Esophagus squamous epithelium (tissue), 5 donors: ENCODE measurements at places on chromosomes 16 and 17.

DNA sequence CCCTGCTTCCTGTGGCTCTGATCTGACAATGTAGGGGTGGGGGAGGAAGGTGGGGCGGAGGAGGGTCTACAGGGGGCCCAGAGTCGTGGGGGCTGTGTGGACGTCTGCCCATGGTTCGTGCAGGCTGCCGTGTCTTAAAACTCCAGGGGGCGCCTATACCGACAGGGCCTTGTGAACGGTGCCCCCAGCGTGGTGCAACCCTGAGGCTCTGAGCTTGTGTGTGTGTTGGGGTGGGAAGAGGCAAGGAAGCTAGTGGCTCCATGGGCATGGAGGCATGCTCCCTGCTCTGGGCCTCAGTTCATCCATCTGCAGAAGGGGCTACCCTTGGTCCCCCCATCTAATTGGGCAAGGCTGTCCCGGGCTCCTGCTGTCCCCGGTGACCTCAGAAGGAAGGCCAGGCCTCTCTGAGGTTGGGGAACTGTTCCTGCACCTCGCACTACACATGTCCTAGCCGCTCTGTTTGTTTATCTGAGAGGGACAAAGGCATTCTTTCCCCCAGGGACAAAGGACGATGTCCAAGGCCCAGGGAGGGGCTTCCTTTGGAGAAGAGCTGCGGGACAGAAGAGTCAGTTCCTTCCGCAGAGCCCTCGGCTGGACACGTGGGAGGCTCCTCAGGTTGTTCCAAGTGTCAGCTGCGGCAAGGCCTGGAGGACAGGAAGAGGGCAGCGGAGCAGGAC lies 13.5 kb downstream of the CA4 start:
- DNase-seq: no peak

GRCh38 chr16:79954921-79955705 lies 354.6 kb upstream of the MAF start:
- DNase-seq: no peak

DNA sequence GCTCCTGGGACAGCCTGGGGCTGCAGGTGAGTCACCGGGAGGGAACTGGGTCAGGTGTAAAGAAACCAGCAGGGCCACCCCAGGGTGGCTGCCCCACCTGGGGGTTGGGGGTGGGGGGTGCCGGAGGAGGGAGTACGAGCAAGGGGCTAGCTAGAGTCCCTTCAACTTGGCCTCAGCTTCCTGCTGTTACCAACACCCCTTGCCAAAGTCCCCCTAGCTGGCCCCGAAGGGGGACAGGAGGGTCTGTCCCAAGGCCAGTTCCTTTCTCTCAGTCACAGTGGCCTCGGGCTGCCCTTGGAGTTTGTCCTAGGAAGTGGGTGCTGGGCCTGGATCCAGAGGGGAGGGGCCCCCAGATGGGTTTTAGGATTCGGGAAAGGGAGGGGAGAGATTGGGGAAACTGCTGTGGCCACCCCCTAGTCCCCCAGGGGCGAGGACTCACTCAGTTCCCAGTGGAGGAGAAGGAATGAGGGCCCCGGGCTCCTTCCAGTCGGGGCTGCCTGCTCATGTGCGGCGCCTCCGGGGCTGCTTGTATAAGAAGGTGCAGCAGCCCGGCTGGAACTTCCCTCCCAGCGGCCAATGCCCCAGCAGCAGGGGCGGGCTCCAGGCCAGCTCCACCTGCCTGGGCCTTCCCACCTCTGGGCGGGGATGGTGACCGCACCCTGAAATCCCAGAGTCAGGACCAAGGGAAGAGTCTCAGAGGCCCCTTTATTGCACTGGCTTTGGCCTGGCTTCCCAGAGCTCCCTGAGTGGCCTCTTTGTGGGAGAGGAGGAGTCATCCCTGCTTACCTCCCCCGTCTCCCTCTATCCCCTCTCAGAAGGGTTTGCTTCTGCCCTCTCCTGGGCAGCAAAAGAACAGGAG lies 7.3 kb downstream of the ARHGAP27 start:
- no peak for DNase-seq

GRCh38 chr17:68595986-68596385 lies 5.2 kb downstream of the FAM20A start:
- DNase-seq: no peak

GRCh38 chr17:34126965-34127364 lies 128.1 kb upstream of the CCL2 start:
- DNase-seq: no peak

GRCh38 chr16:72142476-72142875 lies 29.5 kb downstream of the PMFBP1 start:
- DNase-seq: no peak

DNA sequence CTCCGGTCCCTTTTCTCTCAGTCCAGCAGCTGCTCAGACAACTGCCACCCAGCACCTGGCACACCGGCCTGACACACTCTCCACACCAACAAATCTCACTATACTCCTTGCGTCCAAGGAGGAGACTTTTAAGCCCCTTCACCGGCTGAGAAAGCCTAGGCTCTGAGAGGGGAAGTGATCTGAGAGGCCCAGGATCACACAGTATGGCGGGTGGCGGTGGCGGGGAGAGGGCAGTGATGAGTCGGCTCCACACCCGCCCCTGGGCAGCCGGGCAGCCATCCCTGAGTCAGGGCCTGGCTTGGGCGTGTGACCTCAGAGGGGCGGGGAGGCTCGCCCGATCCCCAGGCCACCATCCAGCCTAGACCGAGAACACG lies 569 bp downstream of the FLII start:
- DNase-seq: no peak

GRCh38 chr16:4093495-4094126 lies 22.6 kb downstream of the ADCY9 start:
- no peak for DNase-seq

- DNase-seq: no peak
Observed at GRCh38 chr16:30805056-30805369, 18.0 kb upstream of the ZNF629 start.

GRCh38 chr17:4247971-4248388 lies 15.8 kb downstream of the ANKFY1 start:
- no peak for DNase-seq

DNA sequence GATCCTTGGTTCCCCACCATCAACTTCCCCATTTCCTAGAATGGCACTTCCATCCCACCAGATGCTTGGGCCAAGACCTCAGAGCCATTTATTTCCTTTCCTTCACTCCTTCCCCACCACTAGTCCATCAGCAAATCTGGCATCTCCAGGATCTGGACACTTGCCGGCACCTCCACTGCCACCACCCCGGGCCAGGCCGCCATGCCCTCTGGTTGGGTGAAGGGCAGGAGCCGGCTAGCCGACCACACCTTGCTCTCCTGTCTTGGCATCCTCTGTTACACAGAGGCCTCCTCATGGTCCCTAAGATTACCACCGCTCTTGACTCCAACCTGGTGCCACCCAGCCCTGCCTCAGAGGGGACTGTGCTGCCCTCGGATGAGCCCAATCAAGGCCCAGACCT lies 104.5 kb downstream of the RMI2 start:
- DNase-seq: no peak

- DNase-seq: no peak
Observed at GRCh38 chr17:72305472-72305871, 184.7 kb downstream of the SOX9 start.

- no peak for DNase-seq
Observed at GRCh38 chr16:56614549-56614991, 6.2 kb downstream of the MT2A start.

DNA sequence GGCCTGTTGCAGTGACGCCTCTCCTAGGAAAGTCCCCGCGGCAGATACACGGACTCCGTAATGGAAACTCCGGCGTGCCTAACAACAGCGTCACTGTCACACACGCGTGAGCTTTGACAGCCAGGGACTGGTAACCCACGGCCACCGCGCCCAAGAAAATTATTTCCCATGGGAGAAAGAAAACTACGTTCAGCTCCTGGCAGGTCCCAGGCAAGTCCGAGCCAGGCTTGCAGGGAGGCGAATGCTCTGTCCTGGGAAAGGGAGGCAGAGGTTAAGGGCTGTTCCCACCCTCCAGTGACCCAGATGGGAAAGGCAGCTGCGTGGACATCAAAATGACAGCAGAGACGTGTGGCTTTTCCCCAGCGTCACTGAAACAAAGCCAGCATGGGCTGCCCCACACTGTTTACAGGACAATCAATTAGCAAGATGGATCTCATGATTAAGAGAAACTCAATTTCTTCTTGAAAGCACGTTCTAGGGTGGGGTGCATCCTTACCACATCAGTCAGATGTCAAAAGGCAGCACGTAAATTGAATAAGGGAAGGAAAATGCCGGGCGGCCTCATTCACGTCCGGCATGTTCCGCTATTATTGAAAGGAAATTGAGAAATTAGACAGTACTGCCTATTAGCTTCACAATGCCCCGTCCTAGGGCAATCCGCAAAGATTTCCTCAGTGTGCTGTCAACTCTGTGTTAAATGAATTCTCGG lies 82.5 kb downstream of the NXN start:
- no peak for DNase-seq

- DNase-seq: no peak
Observed at GRCh38 chr16:22162656-22163009, 327 bp downstream of the SDR42E2 start.

DNA sequence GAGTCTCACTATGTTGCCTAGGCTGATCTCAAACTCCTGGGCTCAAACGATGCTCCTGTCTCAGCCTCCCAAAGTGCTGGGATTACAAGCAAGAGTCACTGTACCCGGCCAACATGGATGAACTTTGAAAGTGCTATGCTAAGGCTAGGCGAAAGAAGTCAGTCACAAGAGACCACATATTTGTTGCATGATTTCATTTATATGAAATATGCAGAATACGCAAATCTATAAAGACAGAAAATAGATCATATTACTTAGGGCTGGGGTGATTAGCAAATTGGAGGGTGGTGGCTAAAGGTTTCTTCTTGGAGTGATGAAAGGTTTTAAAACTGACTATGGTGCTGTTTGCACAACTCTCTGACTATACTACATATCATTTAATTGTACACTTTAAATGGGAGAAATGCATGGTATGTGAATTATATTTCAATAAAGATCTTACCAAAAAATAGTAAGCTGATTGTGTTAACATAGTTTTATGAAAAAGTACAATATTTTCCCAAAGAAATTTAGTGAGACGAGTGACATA lies 1.2 kb upstream of the FLYWCH1 start:
- DNase-seq: no peak

DNA sequence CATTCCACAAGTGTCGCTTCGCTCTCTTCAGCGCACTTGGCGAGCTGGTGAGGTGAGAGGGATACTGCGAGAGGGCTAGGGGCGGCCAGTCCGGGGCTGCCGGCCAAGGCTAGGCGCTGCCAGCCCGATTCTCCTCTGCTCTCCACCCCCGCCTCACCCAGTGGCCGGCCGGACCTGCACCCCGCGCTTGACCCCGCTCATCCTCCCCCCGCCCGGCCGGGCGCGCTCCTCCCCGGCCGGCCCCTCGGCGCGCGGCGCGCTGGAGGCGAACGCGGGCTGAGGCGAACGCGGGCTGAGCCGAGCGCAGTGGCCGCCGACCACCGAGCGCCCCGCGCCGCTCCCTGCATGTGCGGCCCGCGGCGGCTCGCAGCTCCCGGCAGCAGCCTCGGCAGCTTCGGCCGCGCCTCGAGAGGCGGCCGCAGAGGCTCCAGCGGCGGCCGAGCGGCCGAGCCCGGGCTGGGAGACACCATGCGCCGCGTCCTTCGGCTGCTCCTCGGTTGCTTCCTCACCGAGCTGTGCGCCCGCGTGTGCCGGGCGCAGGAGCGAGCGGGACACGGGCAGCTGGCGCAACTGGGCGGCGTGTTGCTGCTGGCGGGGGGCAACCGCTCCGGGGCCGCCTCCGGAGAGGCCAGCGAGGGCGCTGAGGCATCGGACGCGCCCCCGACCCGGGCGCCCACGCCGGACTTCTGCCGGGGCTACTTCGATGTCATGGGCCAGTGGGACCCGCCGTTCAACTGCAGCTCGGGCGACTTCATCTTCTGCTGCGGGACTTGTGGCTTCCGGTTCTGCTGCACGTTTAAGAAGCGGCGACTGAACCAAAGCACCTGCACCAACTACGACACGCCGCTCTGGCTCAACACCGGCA lies at the start of gene SHISA9:
SHISA9 (plus strand) TSS at position 2 of the 865 bp plus-strand sequence.
- no peak for DNase-seq

DNA sequence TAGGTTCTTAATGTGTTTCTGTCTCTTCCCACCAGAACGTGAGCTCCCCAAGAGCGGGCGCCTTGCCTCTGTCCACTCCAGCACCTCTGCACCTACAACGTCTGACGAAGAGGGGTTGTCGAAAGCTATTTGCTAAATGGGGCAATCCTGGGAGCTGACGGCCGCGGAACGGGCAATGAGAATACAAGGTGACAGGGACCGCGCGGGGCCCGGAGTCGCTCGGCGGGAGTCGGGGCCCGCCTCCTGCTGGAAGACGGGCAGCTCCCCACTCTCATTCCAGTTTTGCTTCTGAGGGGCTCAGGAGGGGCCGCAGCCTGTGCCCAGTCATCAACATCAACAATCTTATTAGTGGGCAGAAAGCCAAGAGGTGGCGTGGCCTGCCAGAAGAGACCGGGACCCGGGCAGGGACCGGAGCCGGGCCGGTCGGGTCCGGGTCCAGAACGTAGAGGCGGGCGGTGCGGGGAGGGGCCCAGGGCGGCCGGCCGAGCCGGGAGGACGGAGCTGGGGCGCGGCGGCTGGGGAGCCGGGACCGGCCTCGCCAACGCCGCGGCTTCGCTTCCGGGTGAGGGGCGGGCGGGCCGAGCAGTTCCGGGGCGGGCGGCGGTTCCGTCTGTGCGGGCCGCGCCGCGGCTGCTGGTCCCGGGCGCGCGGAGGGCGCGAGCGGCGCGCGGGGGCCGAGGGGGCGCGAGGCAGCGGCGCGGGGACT lies at the start of gene MOSMO:
MOSMO (plus strand) TSS at position 603 of the 706 bp plus-strand sequence. CDS start 191 bp downstream, outside the sequence.
- no peak for DNase-seq

- DNase-seq: no peak
Observed at GRCh38 chr17:66548158-66548557, 245.7 kb downstream of the PRKCA start.

GRCh38 chr16:61934601-61935000 lies 101.6 kb downstream of the CDH8 start:
- DNase-seq: no peak

- no peak for DNase-seq
Observed at GRCh38 chr17:59830007-59830630, 62.6 kb downstream of the TUBD1 start.
